Hematopoietic multipotent progenitor cell treated with erythropoietin and hydrocortisone succinate and interleukin-3 and kit ligand, for 8 days (in vitro differentiated cells): ENCODE measurements at places on chromosomes 1 and 21.

DNA sequence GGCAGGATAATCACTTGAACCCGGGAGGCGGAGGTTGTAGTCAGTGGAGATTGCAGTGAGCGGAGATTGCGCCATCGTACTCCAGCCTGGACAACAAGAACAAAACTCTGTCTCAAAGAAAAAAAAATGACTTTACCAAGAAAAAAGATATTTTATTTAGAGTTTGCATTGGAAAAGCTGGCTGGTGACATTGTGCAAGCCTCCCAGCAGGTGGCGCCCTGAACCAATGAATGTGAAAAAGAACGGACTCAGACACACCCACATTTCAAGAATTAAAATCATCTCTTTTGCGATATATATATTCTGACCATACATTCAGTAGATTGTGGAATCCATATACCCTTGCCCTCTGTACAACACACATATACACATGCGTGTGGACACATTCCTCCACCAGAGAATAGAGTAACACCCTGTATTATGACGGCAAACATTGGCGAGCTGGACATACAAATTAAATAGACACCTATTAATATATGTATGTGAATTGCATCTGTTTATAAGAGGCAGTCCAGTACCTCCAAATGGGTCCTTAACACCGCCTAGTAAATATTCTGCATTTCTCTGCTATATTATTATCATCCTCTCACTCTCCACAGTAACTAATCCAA lies 39.0 kb upstream of the CADM3 start:
- DNase-seq, result peak; percentile 82

DNA sequence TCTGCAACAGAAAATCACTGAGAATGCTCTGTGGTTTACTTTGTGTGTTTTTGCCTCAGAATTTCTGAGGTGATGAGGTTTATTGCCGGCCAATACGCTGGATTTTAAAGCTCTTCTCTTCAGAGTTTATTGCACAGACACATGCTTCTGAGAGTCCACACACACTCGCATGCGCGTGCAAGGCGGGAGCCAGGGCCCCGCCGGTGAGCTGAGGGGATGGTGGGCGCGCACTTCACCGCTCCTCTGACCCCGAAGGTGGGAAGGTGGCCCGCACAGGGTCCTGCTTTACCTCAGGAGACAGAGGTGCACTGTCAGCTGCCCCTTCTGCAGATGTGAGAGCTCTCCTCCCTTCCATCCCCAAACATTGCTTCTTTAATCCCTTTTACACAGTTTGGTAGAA lies 158.4 kb upstream of the MAGI3 start:
- no peak for DNase-seq

DNA sequence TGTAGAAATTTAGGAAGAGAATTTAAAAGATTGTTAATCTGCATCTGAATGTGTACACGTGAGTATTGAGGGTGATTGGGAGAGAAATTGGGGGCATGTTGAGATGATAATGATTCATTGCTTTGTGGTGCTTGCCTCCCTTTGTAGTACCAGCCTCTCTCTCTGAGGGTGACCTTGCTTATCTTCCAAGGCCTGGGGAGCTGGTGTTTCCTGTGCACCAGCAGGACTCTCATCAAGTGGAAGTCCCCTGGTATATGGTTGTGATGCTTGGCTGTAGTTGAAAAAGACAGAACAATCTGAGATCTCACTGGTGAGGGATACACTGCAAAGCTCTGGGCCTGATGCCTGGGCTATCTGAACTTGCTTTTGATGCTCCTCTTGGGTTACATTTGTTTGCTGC lies 4.0 kb downstream of the TCHHL1 start:
- DNase-seq, result peak; percentile 19

- DNase-seq, result peak; percentile 81
These were observed 8.0 kb upstream of the CAMK2N1 start for GRCh38 chr1:20493839-20494608.

- no peak for DNase-seq
These were observed 275.0 kb upstream of the BEND5 start for GRCh38 chr1:49051647-49052046.

- peak; percentile 80 for DNase-seq
These were observed 5.3 kb downstream of the PSRC1 start for GRCh38 chr1:109277434-109278204.

- no peak for DNase-seq
These were observed 51.9 kb upstream of the LAX1 start for GRCh38 chr1:203713125-203713524.

- DNase-seq, result no peak
These were observed 2.4 kb upstream of the FCRL4 start for GRCh38 chr1:157600236-157600635.

- DNase-seq, result no peak
These were observed 7.9 kb upstream of the UFC1 start for GRCh38 chr1:161145832-161146231.

- peak; percentile 52 for DNase-seq
These were observed 5.8 kb downstream of the C21orf58 start for GRCh38 chr21:46317710-46318463.

DNA sequence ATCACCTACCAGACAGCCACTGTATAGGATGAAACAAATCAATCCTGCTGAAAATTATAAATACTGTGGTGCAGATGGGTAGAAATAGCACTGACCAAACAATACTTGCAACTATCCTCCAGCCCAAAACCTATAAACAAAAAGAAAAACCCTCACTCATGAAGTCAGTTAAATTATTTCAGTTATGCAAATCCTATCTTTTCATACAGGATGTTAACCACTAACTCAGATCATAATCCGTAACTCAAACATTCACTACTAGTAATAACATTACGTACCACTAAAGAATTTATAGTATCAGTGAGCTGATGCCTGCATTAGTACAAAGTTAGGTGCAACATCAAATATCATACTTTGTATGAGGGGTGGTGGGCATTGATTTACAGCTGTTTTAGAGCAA lies 2.6 kb downstream of the NDC1 start:
- DNase-seq, result no peak

- DNase-seq, result no peak
These were observed 2.4 kb downstream of the SPSB1 start for GRCh38 chr1:9294910-9295636.

DNA sequence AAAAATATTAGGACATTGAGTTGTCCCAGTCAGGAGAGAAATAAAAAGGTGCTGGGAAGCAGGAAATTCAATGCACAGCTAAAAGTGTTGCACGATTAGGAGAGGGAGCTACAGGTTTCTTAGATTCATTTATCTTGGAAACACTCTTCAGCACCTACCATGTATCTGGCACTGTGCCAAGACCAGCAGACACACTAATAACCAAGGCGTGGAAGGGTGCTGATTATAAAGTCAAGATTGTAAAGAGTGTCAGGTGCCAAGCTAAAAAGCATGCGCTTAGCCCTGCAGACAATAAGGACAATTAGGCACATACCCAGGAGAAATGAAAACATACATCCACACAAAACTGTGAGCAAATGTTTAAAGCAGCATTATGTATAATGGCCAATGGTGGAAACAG lies 129.9 kb downstream of the DSCAM start:
- DNase-seq, result no peak

- no peak for DNase-seq
These were observed 734.5 kb downstream of the PTPRU start for GRCh38 chr1:29970747-29971325.

DNA sequence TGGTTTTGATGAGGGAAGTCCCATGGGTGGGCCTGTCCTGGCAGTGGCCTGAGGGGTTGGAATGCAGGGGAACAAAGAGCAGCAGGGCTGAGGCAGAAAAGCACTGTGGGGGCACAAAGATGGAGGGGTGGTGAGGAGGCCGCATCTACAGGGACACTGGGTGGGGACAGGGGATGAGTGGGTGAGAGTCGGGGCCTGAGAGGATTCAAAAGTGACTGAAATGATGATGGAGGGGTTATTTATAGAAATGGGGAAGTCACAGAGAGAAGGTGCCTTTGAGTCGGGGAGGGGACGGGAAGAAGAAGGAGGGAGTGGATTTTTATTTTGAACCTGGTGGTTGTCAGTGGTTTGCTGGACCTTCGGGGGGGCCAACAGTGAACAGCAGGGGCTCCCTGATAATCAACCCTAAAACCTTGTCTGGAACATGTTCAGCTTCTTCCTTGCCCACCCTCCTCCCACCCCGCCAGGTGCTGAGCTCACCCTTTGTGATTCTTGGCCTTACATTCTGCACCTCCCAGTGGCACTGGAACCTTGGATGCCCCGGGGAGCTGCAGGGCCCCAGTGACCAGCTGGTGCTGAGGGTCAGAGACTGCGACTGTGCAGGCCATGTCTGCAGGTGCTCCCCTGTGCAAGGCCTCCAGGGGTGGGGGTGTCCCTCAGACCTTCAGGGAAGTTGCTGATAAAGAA lies 42.9 kb downstream of the IER5 start:
- no peak for DNase-seq

DNA sequence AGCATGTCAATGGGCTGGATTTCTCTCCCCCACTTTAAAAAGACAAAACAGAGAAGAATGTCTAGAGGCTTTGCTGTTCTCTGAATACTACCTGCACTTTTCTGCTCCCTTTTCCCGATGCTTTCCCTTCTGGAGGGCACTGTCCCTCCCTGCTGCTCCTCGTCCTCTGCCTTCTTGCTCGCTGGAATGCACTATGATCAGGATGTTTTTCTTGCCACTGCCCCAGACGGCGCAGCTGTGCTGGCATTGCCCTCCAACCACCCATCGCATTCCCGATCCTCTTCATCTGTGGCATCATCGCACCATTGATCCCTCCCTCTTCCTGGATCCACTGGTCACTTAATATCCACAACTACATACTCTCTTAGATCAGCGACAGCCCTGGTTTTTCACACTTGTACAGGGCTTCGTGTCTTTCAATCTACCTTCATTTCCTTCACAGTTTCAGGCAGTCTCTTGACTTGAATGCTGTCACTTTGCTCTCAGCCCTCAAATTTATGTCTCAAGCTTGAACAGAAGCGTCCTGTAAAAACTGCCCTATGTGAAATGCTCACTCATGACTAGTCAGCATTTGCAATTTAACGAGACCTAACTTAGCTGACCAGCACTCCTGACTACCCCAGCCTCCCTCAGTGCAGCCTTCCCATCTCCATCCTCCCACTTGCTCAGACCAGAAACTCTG lies 3.5 kb upstream of the OR11L1 start:
- no peak for DNase-seq

DNA sequence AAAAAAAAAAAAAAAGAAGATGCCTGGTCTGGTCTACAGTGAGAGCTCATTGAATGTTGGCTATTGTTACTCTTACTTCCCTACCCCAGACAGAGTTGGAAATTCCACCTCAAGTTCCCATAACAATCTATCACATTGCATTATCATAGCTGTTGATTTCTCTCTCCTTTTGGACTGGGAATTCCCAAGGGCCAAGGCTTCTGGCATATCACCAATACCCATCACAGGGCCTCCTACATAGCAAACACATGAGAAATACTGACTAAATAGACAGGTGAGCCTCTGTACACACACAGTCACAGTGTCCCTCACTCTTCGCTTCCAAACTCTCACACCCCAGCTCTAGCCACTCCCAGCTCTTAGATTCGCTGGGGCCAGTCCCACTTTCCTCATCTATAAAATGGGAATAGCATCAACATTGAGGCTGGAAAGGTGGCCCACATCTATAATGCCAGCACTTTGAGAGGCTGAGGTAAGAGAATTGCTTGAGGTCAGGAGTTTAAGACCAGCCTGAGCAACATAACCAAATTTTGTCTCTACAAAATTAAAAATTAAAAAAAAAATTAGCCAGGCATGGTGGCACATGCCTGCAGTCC lies 6.4 kb downstream of the PTAFR start:
- no peak for DNase-seq

- no peak for DNase-seq
These were observed 299.7 kb upstream of the KAZN start for GRCh38 chr1:14298806-14299205.

DNA sequence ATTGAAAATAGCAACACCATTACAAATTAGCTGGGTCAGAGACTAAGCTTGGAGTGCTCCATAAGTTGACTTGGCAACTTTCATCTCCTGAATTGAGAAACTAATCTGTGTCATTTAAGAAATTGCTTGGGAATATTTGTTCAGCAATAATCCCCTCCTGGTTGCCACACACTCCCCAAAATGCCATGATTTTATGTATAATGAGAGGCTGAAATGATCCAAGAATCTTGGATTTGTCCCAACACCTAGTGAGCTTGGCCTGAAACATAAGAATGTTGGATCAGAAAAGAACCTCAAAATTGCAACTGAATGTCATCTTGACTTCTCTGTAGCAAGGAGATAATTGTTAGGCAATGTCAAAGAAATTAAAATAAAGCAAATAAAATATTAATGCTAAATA lies 805.9 kb upstream of the ADAMTS5 start:
- DNase-seq, result no peak

- peak; percentile 3 for DNase-seq
These were observed 61.2 kb downstream of the OLFML3 start for GRCh38 chr1:114040273-114041015.

DNA sequence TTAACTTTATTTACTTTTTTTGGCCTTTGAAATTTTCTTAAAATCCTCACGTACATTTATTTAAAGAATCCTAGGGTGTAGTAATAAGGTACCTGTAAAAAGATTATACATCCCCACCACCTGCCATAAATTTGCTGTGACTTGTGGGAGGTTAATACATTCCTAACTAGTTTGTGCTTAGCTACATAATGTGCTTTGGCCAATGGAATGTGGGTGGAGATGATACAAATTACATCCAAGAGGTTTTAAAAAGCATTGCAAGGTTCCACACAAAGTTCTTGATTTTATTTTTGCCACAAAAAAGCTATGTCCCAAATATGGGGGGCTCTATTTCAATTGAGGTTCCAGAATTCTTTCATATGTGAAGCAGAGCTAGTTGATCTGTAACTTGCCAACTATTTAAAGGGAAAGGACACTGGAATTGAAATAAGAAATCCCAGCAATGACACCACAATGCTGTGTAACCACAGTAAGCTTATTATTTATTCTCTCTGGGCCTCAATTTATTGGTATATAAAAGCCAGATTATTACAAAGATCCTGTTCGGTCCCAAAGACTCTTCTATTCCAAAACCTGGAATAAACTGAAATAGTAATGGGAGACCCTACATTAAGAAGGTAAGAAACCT lies 15.7 kb downstream of the ASPM start:
- DNase-seq, result no peak

GRCh38 chr1:222241410-222241809 lies 306.5 kb downstream of the HHIPL2 start:
- no peak for DNase-seq

DNA sequence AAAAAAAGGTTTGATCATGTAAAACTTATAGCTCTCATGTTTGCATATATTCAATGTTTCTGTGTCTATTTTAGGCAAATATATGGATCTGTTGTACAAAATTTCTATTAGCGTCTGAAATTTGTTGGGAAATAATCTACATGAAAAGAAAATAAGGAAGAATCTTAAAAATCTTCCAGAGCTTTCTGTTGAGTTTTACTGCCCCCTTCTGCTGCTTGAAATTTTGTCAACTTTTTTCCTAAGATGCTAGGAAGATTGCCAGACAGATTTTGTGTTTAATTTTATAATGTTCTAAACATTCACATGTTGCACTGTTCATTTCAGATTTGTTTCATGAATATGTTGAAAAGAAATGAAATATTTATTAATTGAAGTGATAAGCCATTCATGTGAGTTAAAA lies 2.5 kb upstream of the PTGS2 start:
- DNase-seq, result peak; percentile 16

GRCh38 chr1:44030605-44031251 lies 534 bp downstream of the SLC6A9 start:
- peak; percentile 60 for DNase-seq

GRCh38 chr1:96756789-96757188 lies 35.2 kb downstream of the PTBP2 start:
- no peak for DNase-seq

- no peak for DNase-seq
These were observed 33.4 kb downstream of the LRRC53 start for GRCh38 chr1:74478979-74479378.
